ENCODE measurements at places on chromosomes 5 and 9.

- no peak for DNase-seq
These were observed 2.2 kb upstream of the GZMK start for GRCh38 chr5:55021821-55022220.

- DNase-seq = no peak
These were observed 360.8 kb downstream of the NTRK2 start for GRCh38 chr9:85030316-85030715.

GRCh38 chr9:131633491-131634031 lies 88.2 kb downstream of the PRRT1B start:
- no peak for DNase-seq

DNA sequence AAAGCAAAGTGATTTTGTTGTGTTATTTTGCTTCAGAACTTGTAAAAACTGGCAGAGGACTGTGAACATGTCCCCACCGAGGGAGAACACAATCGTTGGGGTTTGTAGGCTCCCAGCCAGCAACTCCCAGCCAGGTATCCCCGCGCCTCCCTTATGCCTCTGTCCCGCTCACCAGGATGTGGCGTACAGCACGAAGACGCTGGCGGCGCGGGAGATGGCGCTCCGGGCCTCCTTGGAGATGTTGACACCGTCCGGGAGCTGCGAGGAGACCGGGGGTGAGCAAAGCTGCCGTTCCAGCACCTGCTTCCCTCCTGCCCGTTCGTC lies 630 bp downstream of the POLE3 start:
- no peak for DNase-seq

DNA sequence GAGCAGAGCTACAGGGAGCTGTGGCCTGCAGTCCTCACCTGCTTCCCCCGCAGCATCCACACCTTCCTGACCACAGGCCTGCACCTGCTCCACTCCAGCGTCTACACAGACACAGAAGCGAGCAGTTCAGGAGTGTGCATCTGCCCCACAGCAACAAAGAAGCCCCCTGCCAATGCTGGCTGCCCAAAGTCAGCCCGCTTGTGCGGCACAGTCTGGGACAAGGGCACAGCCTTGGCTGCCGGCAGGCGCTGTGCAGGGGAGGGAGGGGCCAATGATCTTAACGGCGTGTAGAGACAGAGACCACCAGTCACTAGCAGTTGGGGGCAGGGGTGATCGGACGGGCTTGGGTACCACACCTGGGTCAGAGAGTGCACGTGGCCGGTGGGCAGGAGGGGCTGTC lies 6.6 kb downstream of the BRD9 start:
- no peak for DNase-seq

DNA sequence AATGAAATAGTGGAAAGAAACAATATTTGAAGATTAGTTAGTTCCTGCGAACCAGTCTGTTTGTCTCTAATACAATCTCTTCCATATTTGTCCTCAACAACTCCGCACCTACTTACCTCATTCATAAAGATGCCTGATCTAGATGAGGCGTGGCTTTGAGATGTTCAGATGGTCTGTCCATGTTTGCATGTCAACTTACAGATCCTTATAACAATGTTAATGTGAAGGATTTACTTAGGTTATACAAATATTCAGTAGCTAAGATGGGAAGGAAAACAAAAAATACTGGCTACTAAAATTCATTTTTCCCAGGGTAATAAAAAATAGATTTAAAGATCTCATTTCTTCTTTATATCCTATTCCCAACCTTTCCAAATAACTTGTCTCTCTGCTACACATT lies 8.3 kb downstream of the CDC14B start:
- DNase-seq = no peak

GRCh38 chr9:109030426-109030825 lies 17.1 kb upstream of the CTNNAL1 start:
- DNase-seq = no peak
